A549 treated with dexamethasone at 1 μM for 4 hours (cell line): ENCODE measurements at places on chromosomes 1 and 21. TPM values are rescaled to one million over a fixed set of nuclear protein-coding genes. Genes with fewer than 3 reads are reported as not detected.

AZIN2 gene
- 0.67 to 0.87 TPM (median 0.86 TPM) in 5 replicates for total RNA-seq

ZFP69B gene
- total RNA-seq, result 1.4 to 2.2 TPM (median 2.1 TPM) in 5 replicates

BCL2L15 gene
- total RNA-seq, result 0.03 to 0.99 TPM (median 0.35 TPM) in 5 replicates

PDPN gene
- total RNA-seq, result not detected in 5 replicates

TTC39A gene
- 1.6 to 1.9 TPM (median 1.8 TPM) in 5 replicates for total RNA-seq

ZFP69 gene
- not detected in 5 replicates for total RNA-seq

RIPPLY3 gene
- 0.40 to 0.60 TPM (median 0.45 TPM) in 5 replicates for total RNA-seq

CLEC20A gene
- not detected in 5 replicates for total RNA-seq

CACNA1E gene
- under 0.01 to 0.01 TPM (median 0.01 TPM) in 3 of 5 replicates, not detected in the others for total RNA-seq

DPT gene
- not detected in 5 replicates for total RNA-seq

PDC gene
- not detected in 5 replicates for total RNA-seq

SYNC gene
- 11.6 to 19.6 TPM (median 15.8 TPM) in 5 replicates for total RNA-seq

C8A gene
- not detected in 5 replicates for total RNA-seq

CFAP141 gene
- 0.34 TPM in 1 of 5 replicates, not detected in the others for total RNA-seq

C1orf115 gene
- total RNA-seq, result 4.5 to 6.2 TPM (median 5.4 TPM) in 5 replicates

FAM72A gene
- 10.3 to 12.5 TPM (median 10.7 TPM) in 5 replicates for total RNA-seq

IL19 gene
- total RNA-seq, result 0.06 TPM in 1 of 5 replicates, not detected in the others

MTARC1 gene
- total RNA-seq, result 7.4 to 10.1 TPM (median 10.0 TPM) in 5 replicates

CD1B gene
- total RNA-seq, result not detected in 5 replicates

KCNQ4 gene
- 0.21 to 0.35 TPM (median 0.25 TPM) in 5 replicates for total RNA-seq

MAP10 gene
- total RNA-seq, result 0.64 to 1.0 TPM (median 0.98 TPM) in 5 replicates

SH3BGR gene
- total RNA-seq, result 0.26 to 1.4 TPM (median 0.60 TPM) in 5 replicates

SLC1A7 gene
- total RNA-seq, result 0.04 TPM in 1 of 5 replicates, not detected in the others

SYTL1 gene
- 0.10 to 0.73 TPM (median 0.45 TPM) in 5 replicates for total RNA-seq

MROH9 gene
- not detected in 5 replicates for total RNA-seq
